WTC11 (cell line): ENCODE measurements at places on chromosomes 6 and 20.

- DNase-seq = no peak
These were observed 5.2 kb downstream of the TEAD3 start for GRCh38 chr6:35491558-35492257.

DNA sequence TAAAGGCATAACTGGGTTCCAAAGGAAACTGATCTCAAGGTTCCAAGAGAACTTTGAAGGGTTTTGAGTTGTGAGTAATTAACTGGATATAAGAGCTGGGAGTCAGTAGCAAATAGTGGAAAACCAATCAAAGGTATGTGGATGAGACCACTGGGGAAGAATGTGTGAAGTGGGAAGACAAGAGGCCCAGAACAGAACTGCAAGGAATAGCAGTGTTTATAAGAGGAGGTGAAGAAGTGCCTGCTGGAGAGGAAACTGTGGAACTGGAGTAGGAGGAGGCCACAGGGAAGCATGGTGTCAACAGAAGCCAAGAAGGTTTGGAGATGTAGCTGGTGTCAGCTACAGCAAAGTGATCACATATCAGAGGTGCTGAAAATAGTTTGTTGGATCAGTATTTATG lies 18.7 kb upstream of the HDAC2 start:
- DNase-seq = no peak

GRCh38 chr6:49553384-49553783 lies 2.9 kb downstream of the C6orf141 start:
- DNase-seq = no peak

- DNase-seq = no peak
These were observed 15.5 kb downstream of the GNAS-AS1 start for GRCh38 chr20:58835231-58835630.

GRCh38 chr6:87936065-87936464 lies 111.6 kb upstream of the SPACA1 start:
- no peak for DNase-seq

GRCh38 chr20:63625771-63626423 lies 1.0 kb downstream of the GMEB2 start:
- DNase-seq = no peak

DNA sequence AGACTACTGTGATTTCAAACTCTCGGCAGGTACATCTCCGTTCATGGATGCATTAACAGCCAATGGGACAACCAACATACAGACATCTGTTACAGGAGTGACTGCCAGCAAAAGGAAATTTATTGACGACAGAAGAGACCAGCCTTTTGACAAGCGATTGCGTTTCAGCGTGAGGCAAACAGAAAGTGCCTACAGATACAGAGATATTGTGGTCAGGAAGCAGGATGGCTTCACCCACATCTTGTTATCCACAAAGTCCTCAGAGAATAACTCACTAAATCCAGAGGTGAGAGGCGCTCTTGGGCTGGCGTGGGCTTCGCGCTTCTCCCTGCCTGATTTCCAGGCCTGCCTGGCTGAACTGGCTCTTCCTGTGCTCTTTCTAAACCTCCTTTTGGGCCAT lies 68.4 kb downstream of the RPP40 start:
- no peak for DNase-seq

- DNase-seq = no peak
These were observed 191.6 kb upstream of the MCHR2 start for GRCh38 chr6:100185615-100186014.

DNA sequence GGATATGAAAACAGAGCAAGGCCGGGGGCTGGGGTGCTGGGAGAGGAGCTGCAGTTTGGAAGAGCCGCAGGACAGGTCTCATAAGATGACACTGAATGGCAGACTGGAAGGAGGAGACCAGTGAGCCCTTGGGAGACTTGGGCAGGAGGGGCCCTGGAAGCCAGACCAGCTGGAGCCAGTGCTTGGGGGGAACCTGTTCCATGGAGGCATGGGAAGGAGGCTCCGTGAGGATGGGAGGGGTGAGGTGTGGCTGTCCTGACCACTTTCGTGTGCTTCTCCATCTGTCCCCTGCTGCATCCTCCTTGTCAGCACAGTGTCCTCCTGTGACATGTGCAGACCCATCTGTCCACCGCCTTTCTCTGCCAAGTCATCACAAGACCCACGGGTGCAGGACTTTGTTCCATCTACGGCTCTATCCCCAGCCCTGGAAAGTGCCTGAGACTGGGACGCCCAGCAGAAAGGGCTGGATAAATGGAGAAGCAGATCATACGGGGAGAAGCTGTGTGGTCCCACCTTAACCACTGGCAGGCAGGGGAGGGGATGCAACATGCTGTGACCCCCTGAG lies 84.8 kb upstream of the MPC1 start:
- DNase-seq = no peak

GRCh38 chr6:153976921-153977693 lies 61.9 kb upstream of the OPRM1 start:
- DNase-seq = no peak
